ENCODE measurements at places on chromosomes 2 and 18. TPM values are rescaled to one million over a fixed set of nuclear protein-coding genes. Genes with fewer than 3 reads are reported as not detected.

The HDHD2 gene
- total RNA-seq: 38.9 TPM

The UGT1A8 gene
- total RNA-seq: not detected

The NEU4 gene
- total RNA-seq: not detected

The RANBP2 gene
- total RNA-seq: 67.9 TPM

The LOXHD1 gene
- 0.76 TPM for total RNA-seq

The KCNJ3 gene
- total RNA-seq: not detected

The ARL6IP6 gene
- total RNA-seq: 15.1 TPM

The ICA1L gene
- total RNA-seq: 2.6 TPM

The RNASEH1 gene
- total RNA-seq: 22.8 TPM

The TRIM43 gene
- not detected for total RNA-seq

The LYPD1 gene
- 5.6 TPM for total RNA-seq

- DNase-seq: no peak
Measured at GRCh38 chr2:38181806-38182491, 106.0 kb upstream of the CYP1B1 start.

GRCh38 chr18:2302012-2302411 lies 269.3 kb downstream of the METTL4 start:
- DNase-seq: no peak

GRCh38 chr2:131039535-131039907 lies 53.7 kb downstream of the FAM168B start:
- no peak for DNase-seq

- DNase-seq: no peak
Measured at GRCh38 chr18:36613069-36613468, 215.7 kb downstream of the TPGS2 start.

- DNase-seq: peak; percentile 89
Measured at GRCh38 chr2:127859712-127860085, 1.7 kb upstream of the POLR2D start.

DNA sequence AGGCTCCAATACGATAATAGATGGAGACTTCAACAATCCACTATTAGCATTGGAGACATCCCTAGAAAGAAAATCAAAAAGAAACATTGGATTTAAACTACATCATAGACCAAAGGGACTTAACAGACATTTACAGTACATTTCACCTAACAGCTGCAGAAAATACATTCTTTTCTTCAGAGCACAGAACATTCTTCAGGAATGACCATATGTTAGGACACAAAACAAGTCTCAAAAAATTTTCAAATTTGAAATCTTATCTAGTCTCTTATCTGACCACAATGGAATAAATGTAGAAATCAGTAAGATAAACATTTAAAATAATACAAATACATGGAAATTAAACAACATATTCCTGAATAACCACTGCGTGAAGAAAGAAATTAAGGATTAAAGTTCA lies 68.7 kb downstream of the STRADB start:
- no peak for DNase-seq

GRCh38 chr2:126639276-126639675 lies 16.7 kb upstream of the GYPC start:
- DNase-seq: no peak

- DNase-seq: no peak
Measured at GRCh38 chr2:32289165-32289999, 11.7 kb downstream of the YIPF4 start.

- DNase-seq: no peak
Measured at GRCh38 chr18:78319961-78320360, 659.7 kb upstream of the SALL3 start.

GRCh38 chr2:43040084-43040854 lies 186.1 kb downstream of the ZFP36L2 start:
- peak; percentile 25 for DNase-seq

DNA sequence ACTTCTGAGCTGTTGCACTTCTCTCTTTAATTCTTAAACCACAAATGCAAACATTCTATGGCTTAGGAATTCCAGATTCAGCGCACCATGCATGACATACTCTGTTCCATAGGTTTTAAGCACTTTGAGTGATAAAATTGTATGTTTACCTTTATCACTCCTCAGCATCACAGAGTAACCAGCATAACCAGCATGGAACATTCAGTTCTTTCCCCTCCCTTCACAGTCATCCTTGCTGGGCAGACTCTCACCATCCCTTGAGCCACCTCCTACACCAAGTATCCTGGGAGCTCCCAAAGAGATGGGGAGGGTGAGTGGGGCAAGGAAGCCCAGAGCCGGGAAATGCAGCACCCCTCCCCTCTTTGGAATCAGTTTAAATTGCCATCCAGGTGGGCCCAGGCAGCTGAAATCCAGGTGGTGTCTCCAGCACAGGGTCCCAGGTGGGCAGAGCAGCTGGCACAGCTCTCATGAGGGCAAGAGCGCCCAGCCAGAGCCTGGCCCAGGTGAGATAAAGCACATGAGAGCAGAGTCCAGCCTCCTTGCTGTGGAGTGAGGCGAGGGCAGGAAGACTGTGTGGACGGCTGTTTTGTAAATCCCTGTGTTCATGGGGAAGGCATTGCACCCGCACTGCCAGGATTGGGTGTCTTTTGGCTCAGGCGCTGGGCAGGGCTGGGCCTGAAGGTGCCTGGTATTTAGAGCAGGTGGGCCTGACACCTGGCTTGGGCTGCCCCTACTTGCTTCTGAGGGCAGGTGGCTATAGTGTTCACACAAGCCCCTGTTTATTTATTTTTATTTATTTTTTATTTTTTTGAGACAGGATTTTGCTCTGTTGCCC lies 36.8 kb downstream of the LAMA3 start:
- DNase-seq: no peak

- DNase-seq: no peak
Measured at GRCh38 chr18:69064063-69064462, 266.2 kb downstream of the CCDC102B start.

- no peak for DNase-seq
Measured at GRCh38 chr2:165902934-165903333, 50.6 kb downstream of the TTC21B start.

GRCh38 chr18:66647671-66648070 lies 43.8 kb upstream of the CDH19 start:
- DNase-seq: no peak

- no peak for DNase-seq
Measured at GRCh38 chr2:190881084-190881597, 520 bp downstream of the GLS start.

DNA sequence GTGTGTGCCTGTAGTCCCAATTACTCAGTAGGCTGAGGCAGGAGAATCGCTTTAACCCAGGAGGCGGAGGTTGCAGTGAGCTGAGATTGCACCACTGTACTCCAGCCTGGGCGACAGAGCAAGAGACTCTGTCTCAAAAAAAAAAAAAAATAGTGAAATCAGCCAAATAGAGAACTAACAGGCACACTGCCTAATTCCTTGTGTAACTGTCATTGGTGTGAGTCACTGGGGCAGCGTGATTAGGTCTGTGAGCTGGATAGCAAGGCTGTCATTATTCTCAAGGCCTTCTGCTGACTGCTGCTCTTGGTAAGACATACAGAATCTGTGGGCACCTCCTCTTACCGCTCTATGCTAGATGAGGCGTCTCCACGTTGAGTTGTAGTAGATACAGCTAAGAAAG lies 270.3 kb downstream of the NEDD4L start:
- DNase-seq: peak; percentile 81

DNA sequence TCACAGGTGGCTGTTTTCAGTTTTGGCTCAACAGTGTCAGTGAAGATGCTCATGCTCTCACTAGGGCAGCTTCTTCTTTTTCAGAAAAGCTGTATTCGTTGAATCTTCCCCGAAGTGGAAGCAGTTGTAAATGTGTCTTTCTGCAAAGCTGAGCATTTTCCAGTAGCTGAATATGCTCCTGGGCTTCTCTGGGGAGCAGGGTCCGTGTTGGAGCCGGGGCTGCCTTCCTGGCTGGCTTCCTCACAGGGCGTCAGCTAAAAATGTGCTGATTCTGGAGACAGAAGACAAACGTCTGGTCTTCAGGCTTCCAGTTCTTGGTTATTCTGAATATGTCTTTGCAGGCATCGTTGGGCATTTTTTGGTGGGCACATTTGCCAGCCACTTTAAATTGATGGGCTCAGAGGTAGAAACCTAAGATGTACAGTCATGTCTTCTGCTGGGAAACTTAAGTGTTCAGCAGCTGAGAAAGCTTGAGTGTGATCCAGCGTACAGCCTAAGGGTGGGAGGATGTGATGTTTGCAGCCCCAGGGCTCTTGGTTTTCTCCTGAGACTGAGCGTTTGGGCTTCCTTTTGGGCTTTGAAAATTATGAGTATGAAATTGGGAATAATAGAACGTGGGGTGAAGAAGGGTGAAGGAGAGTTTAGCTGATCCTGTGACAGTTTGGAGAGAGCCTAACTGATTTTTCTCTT lies 19.0 kb downstream of the SETBP1 start:
- no peak for DNase-seq

GRCh38 chr2:216477283-216478035 lies 21.2 kb upstream of the RPL37A start:
- no peak for DNase-seq

DNA sequence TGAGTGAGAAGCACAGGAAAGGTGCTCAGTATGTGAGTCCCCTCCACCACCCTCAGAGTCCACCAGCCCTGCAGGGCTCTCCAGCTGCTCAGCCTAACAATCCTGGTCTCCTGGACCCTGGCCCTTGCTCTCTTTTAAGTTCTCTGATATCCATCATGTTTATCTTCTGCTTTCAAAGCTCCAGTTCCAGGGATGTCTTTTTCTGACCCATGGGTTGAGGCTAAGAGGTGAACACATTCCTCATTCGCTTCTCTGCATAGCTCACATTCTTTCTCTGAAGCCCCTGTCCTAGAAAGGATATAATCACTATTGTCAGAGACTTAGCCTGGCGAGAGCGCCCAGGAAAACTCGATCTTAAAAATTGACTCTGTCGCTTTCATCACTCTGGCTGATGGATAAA lies 86.4 kb downstream of the ARL4C start:
- DNase-seq: no peak

DNA sequence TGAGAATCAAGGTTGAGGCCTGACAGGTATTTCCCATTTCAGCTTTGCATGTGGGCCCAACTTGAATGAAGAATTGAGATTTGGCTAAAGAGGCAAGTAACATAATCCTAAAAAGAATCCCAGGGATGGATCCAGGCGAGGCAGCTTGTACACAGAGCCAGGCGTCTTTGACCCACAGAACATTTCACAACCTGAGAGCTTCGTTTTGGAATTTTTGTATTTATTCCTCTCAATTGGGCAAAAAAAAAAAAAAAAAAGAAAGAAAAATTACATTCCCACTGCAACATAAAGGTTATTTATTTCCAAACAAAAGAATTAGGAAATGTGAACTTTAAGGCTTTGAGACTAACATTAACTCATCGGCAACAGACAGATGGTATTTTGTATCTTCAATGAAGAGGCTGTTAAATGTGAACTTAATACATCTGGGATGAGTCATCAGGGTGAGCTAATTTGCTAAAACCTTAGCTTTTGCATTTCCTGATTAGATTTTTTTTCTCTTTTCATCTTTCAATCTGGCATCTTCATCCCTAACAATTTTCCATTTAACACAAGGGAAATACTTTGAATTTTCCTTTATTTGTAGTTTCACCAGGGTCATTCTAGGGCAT lies 478.5 kb upstream of the TNP1 start:
- DNase-seq: no peak

DNA sequence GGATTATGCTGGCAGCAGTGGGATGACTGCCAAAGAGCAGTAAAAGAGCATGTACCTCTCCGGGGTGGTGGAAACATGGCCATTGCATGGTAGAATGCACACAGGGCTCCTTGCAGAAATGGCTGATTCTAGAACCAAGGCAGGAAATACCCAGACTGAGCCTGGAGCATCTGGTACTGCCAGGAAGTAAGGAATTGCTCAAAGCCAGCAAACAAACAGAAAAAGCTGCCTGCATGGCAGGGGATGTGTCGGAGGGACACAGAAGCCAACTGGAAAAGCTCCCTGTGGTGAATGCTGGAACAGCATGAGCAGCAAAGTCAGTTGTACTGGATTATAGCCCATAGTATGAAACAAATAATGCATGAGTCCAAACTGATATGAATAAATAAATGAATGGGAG lies 78.0 kb upstream of the NFATC1 start:
- DNase-seq: no peak

GRCh38 chr2:10392951-10393639 lies 55.0 kb downstream of the ODC1 start:
- DNase-seq: no peak

DNA sequence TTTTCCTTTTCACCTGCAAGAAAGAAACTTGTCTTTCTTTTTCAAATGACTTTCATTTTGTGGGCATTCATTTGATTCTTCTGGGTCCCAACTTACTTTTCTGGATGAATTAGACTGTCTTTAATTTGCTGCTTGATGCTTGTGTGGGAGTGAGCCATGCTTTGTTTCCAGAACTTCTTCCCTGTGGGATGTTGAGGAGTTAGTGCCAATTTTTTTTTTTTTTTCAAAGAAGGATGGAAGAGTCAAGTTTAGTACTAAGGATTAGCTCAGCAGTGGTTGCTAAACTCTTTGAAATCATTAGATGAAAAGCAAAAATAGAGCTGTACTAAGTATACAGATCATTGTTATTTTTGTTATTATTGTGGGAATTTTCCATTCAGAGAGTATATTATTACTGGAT lies 17.2 kb upstream of the KCTD1 start:
- DNase-seq: no peak

- no peak for DNase-seq
Measured at GRCh38 chr2:58853420-58853819, 612.3 kb upstream of the FANCL start.

DNA sequence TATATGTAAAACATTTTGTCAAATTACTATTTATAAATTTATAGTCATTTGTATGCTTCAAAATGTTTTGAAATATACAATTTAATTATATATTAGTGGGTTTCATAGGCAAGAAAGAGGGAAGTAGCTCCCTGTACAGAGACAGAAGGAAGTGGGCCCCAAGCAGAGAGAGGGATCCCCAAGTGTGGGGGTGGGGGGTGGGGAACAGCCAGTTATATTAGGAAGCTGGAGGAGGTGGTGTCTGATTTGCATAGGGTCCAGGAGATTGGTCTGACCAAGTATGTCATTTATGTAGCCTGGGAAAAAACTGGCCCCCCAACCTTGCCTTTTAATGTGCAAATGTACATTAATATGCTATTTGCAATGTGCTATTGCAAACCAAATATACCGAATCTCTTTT lies 76.5 kb upstream of the ZSWIM2 start:
- DNase-seq: no peak

GRCh38 chr2:39158351-39158750 lies 37.5 kb upstream of the SOS1 start:
- no peak for DNase-seq

GRCh38 chr2:83261591-83262136 lies 1197.4 kb downstream of the SUCLG1 start:
- DNase-seq: no peak

GRCh38 chr2:176285321-176285720 lies 16.1 kb downstream of the MTX2 start:
- DNase-seq: no peak

- DNase-seq: peak; percentile 68
Measured at GRCh38 chr2:38515155-38516074, 87.3 kb downstream of the HNRNPLL start.

GRCh38 chr2:7022492-7023385 lies 105.5 kb downstream of the RNF144A start:
- DNase-seq: no peak
